NCI-H187 (cell line): ENCODE measurements at places on chromosomes 13 and 19.
A peak's percentile ranks its signal among the peaks of the same experiment; 100 is the strongest.

DNA sequence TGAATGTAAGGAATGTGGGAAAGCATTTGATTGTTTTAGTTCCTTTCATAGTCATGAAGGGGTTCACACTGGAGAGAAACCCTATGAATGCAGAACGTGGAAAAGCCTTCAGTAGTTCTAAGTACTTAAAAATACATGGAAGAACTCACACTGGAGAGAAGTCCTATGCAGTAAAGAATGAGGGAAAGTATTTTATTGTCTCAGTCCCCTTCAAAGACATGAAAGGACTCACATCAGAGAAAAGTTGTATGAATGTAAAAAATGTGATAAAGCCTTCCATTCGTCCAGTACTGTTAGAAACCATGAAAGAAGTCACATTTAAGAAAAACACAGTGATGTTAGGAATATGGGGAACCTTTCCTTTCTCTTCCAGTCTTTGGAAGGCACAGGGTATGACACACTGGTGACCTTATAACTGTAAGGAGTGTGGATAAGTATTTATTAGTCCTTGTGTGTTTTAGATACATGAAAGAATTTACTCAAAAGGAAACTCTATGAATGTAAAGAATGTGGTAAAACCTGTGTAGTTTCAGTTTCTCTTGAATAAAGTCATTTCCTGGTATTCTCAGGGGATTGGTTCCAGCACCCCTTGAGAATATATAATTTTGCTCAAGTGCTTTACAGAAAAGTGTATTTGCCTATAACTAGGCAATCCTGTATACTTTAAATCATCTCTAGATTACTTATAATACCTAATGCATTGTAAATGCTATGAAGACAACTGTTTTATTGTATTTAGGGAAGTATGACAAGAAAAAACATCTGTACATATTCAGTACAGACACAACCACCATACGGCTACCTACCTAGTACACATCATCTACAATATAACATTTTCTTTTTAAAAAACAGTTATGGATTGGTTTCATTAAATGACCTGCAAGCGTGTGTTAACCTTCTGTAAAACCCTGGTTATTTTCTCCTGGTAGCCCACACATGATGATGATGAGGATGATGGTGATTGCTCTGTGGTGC, 52.8 kb downstream of the ZNF823 start:
- DNase-seq, result no peak

- no peak for DNase-seq
Measured at GRCh38 chr13:90300015-90300414, 1047.5 kb upstream of the MIR17HG start.

DNA sequence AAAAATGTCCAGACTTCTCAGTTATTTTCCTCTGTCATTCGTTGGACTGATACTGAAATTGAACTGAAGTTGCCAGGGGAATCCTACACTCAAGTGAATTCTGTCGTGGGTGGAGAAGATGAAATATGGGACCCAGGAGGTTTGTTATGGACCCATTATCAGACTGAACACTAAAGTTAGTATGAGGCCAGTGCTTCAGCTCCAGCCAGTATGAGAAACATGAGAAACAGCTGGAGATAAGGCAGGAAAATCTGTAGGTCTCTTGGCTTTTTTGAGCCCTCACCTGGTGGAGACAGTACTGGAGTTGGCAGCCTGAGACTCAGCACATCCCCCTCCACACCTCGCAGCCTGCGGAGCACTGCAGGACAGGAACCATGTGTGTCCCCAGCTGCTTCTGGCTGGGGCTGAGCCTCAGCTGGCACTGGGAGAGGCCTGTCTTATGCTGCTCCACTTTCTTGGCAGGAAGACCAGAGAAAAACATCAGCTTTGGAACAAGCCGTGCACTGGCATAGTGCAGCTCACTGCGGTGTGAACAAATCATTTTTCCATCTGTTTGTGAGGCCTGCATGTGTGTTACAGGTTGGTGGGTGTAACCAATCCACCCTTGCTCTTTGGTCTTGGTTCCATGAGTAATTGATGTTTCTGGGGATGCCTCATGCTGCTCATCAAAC, 641.0 kb downstream of the FGF9 start:
- DNase-seq, result no peak

GRCh38 chr19:45753548-45753947, 15.5 kb downstream of the SIX5 start:
- DNase-seq, result no peak

GRCh38 chr19:10095948-10096614, 6.4 kb downstream of the ANGPTL6 start:
- peak; percentile 85 for DNase-seq

DNA sequence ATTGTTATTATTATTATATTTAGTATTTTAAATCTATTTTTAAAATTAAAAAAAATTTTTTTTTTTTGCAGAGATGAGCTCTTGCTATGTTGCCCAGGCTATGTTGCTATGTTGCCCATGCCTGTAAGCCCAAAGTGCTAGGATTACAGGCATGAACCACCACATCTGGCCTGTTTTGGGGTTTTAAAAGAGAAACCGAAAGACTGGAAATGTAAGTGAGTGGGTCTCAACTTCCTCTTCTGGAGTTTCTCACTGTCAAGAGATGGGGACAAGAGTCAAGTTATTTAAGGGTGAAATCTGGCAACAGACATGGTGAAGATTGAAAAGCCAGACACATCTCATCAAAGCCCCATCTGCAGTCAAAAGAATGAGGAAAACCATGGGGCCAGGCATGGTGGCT, 4.2 kb upstream of the OR7G3 start:
- no peak for DNase-seq

DNA sequence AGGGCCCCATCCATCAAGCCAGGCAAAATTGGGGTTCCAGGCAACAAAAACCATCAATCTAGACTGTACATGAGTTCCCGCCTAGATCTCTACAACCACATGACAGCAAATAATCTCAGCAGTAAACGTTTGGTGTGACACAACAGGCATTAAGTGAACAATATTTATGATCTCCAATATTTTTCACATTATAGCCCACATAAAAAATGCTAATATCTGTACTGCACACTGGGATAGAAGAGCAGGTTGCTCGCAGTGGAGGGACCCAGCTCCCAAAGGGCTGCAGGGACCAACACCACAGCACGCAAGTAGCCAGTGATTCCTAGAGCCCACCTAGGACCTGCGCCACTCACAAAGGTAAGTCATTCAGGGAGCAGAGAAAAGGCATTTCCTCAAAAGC, 25.9 kb downstream of the LATS2 start:
- no peak for DNase-seq

- no peak for DNase-seq
Measured at GRCh38 chr19:38211766-38212165, 12.3 kb downstream of the DPF1 start.

DNA sequence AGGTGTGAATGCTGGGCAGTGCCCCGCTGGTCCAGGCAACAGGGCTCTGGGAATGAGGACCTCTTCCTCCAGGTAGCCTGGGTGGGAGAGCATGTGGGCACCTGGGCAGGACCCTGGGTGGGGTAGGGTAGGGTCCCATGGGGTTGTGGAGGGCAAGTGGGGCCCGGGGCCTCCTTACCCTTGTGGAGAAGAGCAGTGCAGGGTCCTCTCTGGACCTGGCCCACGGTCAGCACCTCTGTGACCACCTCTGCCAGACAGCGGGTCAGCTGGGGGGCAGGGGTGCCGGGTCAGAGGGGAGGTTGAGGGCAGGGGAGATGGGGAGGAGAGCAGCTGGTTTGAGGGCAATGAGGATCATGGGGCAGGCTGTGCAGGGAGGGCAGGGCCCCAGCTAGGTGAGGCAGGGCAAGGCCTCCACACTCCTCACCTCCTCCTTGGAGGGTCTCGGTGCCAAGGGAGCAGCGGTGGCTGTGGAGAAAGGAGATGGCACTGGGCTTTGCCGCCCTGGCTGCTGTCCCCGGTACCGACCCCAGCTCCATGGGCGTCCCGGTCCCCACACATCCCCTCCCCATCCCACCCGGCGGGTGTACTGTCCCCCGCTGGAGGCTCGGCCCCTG, 491 bp downstream of the CCER2 start:
- no peak for DNase-seq

DNA sequence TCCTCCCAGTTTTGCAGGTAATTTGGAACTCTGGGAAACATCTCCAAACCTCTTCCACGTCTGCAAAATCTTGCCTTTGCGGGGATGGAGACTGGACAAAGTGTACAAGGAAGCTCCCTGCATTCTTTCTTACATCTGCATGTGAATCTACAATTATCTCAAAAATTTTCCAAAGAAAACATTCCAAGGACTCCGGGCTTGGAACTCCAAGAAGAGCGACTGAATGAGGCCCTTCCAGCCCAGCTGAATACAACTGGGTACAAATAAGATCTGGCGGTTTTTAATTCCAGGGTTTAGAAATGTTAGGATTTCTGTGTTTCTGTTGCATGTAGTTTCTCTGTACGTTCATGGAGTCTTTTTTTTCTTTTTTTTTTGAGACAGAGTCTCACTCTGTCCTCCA, 28.5 kb downstream of the EXOC3L2 start:
- no peak for DNase-seq

DNA sequence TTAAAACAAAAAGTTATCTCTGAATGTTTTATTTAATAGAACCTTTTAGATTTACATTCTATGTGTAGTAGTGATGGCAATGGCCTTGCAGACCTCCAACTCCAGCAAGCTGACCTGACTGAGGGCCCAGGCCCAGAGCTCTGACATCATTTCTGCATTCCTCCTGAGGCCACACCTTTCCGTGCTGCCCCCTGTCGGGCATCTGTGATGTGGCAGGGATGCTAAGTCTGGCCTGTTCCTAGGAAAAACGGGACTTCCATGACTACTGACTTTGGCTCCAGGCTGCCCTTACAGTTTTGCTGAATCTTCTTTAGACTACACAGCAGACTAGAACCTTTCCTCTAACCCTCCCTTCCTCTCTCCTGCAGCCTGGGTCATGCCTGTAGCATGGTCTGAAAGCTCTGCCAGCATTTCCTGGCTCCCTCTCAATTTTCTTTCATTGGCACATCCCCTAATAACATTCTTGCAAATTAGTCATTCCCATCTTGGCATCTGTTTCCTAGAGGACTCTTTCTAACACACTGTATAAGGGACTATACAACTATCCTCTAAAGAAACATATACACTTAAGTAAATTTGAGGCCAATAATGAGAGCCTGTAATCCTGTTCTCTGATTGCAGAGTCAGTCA, 249.1 kb downstream of the GPC5 start:
- no peak for DNase-seq

GRCh38 chr19:38034492-38034860, 127.5 kb downstream of the SIPA1L3 start:
- no peak for DNase-seq

DNA sequence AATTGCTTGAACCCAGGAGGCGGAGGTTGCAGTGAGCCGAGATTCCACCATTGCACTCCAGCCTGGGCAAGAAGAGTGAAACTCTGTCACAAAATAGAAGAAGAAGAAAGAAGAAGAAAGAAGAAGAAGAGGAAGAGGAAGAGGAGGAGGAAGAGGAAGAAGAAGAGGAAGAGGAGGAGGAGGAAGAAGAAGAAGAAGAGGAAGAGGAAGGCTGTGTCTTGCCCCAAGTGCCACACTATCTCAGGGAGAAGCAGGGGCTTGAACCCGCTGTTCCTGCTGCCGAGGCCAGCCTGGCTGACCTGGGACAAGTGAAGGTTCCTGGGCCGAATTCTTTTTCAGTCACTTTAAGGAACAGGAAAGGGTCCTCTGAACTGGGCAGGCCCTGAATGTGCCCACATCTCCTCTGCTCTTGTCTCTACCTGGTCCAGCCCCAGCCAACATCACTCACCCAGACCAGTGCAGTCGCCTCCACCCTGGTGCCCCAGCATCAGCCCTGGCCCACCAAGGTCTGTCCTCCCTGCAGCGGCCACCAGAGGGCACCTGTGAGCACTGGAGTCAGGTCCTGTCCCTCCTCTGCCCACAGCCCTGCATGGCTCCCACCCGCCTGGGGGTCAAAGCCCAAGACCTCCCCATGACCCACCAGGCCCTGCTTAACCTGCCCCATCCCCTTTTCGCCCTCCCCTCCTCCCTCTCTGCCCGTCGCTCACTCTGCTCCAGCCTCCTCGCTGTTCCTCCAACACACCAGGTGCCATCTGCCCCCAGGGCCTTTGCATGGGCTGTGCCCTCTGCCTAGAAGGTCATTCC, 20.0 kb downstream of the TICAM1 start:
- peak; percentile 21 for DNase-seq

- no peak for DNase-seq
Measured at GRCh38 chr19:50490411-50490811, 13.8 kb upstream of the GARIN5A start.

DNA sequence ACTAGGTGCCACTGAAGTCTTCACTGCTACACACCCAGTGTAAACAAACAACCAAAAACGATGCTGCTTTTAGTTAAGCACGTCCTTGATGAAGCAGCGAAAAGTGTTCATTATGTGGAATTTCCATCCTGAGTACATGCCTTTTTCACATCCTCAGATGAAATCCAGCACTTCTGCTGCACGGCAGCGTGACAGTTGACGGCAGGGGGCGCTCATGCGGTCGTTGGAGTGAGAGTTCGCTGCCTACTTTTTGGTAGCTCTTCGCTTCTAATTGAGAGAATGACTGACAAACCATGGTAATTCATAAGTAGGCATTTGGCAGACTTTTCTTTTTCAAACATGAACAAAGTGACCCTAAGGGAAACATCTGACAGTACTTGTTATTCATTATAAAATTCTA, 1124.9 kb downstream of the EFNB2 start:
- no peak for DNase-seq

DNA sequence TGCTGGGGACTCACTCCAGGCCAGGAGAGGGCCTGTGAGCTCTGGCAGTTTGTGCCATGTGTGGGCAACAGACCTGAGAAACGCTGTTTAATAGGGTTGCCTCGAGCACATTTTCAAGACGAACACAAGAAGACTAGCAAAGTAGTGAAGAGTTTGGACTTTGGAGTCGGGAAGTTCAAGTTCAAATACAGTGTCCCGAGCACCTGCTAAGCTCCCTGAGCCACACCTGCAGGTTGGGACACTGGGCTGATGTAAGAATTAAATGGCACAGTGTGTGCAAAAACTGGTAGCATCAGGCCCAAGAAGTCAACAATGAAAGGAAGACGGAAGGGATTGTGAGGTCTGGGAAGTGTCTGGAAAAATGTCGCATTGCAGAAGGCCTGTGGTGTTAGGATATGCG, 112.8 kb upstream of the PABPC3 start:
- no peak for DNase-seq

DNA sequence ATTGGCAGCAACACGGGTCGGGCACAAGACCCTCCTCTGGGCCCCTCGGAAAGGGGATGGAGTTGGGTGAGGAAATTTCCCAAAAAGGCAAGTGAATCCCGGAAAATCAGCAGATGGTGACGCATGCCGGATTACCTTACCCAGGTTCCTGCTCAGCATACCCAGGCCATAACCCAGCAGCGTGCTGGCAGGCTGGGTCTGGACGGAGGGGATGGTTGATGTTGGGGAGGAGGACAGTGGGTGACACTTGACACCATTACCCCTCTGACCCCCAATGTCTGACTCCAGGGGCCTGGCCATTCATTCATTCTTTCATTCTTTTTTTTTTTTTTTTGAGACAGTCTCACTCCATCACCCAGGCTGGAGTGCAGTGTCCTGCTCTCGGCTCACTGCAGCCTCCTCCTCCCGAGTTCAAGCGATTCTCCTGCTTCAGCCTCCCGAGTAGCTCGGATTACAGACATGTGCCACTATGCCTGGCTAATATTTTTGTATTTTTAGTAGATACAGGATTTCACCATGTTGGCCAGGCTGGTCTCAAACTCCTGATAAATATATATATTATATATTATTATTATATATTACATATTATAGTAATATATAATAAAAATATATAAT, 799 bp downstream of the PVR start:
- no peak for DNase-seq
